ENCODE measurements at places on chromosomes 7 and 10.

- DNase-seq, result no peak
Observed at GRCh38 chr10:104259999-104260774, 5.5 kb downstream of the GSTO1 start.

DNA sequence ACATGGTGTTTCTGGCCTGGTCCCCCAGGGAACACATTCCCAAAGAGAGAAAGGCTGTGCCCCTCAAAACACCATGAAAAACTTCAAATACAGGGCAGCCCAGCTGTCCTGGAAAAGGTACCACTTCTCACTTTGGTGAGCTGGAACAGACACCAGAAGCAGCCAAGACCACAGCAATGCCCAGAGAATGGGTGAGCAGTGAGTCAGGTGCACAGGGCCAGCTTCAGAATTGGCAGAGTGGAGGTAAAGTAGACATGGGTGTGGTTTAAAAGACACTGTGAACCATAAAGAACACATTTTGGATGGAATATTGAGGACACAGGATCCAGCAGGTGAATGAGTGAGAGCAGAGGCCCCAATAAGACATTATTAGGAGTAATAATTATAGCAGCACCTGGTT, 51.3 kb downstream of the FAM13C start:
- no peak for DNase-seq

- DNase-seq, result no peak
Observed at GRCh38 chr7:1404898-1405548, 54.2 kb downstream of the MICALL2 start.

DNA sequence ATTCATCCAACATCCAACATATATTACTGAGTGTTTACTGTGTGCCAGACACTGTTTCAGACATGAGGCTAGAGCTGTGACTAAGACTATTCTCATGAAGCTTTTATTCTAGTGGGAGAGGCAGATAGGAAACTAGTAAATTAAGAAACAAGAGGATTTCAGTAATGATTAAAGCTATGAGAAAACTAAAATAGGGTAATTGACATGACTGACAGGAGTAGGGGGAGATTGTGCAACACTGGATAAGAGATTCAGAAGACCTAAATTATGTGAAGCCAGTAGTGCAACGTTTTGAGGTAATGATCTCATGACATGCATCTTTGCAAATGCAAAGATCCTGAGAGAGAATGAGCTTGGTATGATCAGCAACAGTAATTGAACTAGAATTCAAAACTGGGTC, 48.6 kb upstream of the MKLN1 start:
- DNase-seq, result no peak

GRCh38 chr7:75739796-75740672, 1.3 kb upstream of the HIP1 start:
- peak; percentile 13 for DNase-seq

- DNase-seq, result no peak
Observed at GRCh38 chr10:86936661-86937501, 20.5 kb downstream of the MMRN2 start.

DNA sequence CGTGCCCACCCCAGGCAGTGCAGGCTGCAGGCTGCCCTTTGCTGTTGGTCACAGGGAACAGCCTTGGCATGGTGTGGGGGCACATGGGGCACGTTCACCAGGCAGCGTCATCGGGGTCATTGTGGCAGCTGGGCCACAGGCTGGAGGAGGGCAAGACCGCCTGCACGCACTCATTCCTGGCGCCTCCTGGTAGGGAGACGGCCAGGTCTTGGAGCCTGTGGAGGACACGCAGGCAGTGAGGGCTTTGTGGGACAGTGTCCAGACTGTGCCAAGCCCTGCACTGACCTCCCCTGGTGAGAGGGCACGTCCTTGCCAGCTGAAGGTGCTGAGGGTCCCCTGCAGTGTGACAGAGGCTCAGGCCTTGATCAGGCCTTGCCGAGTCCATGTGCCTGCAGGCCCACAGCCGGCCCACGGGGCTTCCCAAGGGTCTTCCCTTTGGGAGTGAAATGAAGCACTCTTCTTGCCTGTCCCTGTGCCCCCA, 76.4 kb downstream of the NKX6-2 start:
- no peak for DNase-seq

GRCh38 chr10:74025380-74025978, 27.6 kb downstream of the VCL start:
- DNase-seq, result no peak

DNA sequence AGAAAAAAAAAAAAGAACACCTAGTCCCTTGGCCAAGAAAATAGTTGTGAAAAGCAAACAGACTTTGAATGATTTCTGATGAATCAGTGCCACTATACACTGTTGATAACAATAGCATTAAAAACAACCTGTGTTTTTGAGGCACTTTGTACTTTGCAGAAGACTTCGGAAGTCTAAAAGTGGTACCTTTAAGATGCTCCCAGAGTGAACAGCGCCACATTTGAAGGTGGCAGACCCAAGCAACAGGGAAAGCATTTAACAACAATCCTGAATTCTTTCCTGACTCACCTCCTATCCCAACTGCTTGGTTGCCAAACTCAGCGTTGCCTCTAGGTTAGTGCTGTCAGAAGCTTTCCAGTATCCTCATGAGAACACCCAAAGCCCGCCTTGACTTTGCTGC, 102.5 kb upstream of the CCDC6 start:
- DNase-seq, result no peak

DNA sequence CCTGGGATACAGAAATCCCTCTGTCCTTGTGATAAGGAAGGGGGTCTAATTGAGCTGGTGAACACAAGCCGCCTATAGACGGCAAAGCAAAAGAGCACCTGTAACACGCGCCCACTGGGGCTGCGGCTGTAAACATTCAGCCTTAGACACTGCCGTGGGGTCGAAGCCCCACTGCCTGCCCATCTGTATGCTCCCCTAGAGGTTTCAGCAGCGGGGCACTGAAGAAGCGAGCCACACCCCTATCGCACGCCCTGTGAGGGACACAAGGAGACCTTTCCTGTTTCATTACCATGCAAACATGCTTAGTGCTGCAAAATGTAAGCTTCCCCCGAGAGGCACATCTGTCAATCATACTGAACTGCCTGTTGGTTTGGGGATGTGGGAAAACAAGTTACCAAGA, 82.1 kb downstream of the NRP1 start:
- DNase-seq, result no peak

- no peak for DNase-seq
Observed at GRCh38 chr10:88911116-88911515, 31.1 kb downstream of the STAMBPL1 start.

DNA sequence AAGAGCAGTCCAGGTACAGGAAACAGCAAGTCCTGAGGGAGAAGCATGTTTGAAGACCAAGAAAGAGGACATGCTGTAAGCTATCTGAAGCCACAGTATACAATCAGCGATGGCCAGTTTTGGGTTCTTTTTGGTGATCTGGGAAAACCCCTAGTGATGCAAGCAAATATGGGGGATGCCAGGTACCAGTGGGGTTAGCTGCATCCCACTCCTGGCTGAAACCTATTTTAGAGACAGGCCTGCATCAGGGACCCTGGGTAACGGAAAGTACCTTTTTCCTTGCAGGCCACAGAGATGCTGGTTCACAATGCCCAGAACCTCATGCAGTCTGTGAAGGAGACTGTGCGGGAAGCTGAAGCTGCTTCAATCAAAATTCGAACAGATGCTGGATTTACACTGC, 32.9 kb downstream of the AP3M1 start:
- no peak for DNase-seq

DNA sequence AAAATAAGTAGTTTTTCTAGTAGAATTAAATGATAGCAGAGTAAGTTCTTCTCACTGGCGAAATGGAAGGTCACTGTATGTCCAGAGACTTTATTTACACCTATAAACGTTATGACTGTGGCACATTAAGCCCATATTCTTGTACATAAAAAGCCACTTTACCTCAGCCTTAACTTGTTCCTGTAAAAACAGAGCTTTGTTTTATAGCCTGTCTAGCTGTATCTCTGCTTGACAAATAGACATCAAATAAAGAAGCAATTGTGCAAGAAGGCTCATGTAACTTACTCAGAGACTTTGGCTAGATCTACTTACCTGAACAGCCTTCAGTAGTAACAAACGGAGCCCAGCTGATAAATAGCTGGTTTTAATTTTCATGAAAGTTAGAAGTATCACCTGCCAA, 324.1 kb upstream of the BMPER start:
- DNase-seq, result no peak

- no peak for DNase-seq
Observed at GRCh38 chr7:154427533-154427932, 375.3 kb downstream of the DPP6 start.

DNA sequence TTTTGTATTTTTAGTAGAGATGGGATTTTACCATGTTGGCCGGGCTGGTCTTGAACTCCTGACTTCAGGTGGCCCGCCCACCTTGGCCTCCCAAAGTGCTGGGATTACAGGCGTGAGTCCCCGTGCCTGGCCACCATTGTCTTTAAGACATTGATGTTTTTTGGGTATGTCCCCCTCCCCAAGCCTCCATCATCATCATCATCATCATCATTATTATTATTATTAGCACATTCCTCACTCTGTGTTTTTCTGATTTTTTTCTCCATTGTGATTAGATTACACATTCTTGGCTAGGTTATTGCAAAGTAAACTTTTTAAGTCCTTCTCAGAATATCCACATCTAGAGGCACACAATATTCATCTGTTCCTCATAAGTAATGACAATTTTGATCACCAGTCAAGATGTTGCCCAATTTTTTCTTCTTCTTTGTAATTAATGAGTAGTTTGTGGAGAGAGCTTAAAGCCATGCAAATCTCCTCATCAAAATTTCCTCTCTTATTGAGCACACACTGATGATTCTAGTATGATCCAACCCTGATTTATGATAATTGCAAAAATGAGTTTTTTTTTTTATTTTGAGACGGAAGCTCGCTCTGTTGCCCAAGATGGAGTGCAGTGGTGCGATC, 47.5 kb downstream of the EPC1 start:
- no peak for DNase-seq

- no peak for DNase-seq
Observed at GRCh38 chr10:80443531-80443974, 10.6 kb upstream of the TSPAN14 start.

DNA sequence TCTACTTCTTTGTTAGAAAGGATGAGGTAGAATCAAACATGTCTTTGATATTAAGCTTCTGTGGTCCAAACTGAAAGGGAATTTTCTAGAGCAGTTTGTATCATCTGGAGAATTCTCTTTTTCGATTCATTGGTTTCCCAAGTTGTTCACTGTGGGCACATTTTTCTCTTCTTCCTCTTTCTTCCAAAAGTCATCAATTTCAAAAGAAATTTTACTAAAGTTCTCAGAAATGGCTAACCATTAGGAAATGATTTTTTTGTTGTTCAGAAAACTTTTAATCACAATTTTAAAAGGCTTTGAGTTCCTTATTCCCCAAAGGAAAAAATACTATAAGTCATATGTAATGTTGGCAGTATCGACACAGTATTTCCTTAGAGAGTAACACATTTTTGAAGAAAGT, 28.3 kb upstream of the CCDC6 start:
- DNase-seq, result no peak

- DNase-seq, result no peak
Observed at GRCh38 chr7:134444198-134444960, 14.5 kb downstream of the AKR1B1 start.

DNA sequence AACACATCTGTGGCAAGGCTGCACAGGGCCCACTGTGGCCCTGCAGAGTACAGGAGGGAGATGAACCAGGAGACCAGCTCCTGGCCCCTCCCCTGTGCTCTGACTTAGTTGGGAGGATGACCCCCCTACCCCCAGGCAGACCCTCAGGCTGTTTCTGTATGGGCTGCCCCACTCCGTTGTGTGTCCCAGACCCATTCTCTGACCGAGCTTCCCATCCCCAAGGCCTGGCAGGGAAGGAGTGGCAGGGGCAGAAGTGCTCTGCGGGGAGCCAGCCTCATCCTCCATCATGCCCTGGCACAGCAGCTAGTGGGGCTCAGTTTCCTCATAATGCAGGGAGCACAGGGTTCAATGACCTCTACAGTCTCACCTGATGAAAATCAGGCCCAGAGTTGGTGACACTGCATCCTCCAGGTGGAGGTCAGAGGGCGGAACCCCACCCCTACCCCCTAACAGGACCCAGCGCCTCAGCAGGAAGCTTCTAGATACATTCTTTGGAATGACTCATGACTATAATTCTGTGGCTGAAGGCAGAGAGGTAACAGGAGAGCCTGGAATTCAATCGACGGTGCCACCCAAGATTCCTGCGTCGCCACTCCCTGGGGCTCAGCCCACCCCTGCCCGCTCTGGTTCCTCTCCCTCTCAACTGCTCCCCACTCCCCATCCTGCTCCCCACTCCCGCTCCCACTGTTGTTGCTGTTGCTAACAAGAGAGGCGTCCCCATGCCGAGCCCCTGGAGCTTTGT, 18.2 kb downstream of the PODXL start:
- no peak for DNase-seq

GRCh38 chr7:25216837-25217236, 11.4 kb downstream of the NPVF start:
- DNase-seq, result peak; percentile 19

DNA sequence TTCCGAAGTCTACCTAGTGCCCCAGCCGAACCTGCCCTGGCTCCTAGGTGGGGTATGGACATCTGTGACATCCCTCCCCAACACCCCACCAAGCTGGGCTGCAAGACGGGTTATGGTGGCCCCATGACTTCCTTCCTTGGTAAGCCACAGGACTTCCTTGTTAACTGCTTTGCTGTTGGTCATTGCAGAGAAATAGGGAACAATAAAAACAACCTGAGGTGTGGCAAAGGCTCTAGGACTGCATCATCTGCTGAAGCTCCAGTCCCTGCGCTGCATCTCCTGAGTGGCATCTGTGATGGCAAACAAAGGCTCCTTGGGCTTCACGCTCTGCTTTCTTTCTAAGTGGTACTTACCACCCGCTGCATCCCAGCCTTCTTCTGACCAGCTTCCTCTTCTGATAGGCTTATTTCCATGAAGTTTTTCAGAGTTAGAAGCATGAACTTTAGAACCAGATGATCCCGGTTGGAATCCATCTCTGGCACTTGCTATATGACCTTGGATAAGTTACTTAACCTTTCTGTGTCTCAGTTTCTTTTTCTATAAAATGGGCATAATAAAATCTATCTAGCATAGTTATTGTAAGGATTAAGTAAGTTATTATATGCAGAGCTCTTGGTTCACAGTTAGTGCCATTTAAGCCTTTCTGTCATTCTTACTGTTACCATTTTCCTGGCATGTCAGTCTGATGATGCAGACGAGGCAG, 216.8 kb downstream of the RPS24 start:
- DNase-seq, result no peak

DNA sequence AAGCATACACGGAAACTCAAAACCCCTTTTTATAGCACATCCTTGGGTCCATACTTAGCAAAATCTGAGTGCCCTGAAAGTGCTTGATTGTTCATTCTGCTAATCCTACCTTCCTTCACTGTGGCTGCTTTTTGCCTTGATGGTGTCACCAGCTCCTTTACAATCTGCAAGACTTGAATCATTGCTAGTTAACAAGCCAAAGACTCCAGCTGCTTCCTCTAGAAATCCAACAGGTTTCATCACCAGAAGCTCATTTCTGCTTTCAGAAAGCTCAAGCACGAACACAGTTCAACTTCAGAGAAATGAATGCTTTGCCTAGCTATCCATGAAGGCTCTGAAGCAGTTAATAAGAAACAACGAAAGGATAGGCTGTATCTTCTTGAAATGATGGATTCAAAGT, 38.0 kb downstream of the USP6NL start:
- DNase-seq, result no peak

GRCh38 chr7:106600569-106601373, 60.2 kb downstream of the CCDC71L start:
- no peak for DNase-seq
